ENCODE measurements at places on chromosomes 7 and 10.

GRCh38 chr10:130036296-130037065, 72.4 kb upstream of the EBF3 start:
- DNase-seq = no peak

GRCh38 chr10:1715821-1716220, 21.5 kb downstream of the ADARB2 start:
- no peak for DNase-seq

DNA sequence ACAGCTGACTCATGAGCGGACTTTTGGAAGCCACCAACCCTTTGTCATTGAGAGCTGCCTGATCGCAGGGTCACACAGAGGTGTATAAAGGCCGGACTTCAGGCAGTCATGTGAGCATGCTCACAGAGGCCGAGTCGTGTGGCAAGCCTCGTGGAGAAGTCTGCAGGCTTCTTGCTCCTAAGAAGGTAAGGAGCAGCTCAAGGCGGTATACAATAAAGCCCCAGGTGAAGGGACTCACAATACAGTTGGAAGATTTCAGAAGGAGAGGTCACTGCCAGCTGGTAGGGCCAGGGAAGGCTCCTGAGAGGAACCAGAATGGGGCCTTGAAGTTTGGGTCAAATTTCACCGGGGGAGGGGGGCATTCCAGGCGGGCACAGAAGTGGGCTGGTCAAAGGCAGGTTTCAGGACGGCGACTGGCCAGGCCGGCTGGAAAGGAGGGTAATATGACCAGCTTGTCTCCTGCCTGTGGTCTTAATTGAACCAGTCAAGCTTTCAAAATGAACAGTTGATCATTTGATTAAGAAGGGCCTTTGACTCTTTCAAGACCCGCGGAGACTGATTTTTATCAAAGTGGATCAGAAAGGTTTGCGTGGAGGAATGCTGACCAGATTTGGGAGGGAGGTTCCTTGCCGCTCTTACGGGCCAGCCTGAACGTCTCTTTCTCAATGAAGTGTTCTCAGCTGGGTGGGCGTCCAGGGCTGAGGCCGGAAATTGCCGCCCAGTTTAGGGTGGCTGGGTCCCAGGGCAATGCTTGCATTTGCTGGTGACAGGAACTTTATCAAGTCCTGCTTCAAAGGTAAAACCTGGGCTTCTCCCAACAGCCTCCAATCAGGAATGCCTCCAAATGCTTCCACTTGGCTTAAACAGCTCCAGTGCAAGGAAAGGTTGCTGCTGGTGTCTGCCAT, 178.6 kb downstream of the EMX2 start:
- no peak for DNase-seq

DNA sequence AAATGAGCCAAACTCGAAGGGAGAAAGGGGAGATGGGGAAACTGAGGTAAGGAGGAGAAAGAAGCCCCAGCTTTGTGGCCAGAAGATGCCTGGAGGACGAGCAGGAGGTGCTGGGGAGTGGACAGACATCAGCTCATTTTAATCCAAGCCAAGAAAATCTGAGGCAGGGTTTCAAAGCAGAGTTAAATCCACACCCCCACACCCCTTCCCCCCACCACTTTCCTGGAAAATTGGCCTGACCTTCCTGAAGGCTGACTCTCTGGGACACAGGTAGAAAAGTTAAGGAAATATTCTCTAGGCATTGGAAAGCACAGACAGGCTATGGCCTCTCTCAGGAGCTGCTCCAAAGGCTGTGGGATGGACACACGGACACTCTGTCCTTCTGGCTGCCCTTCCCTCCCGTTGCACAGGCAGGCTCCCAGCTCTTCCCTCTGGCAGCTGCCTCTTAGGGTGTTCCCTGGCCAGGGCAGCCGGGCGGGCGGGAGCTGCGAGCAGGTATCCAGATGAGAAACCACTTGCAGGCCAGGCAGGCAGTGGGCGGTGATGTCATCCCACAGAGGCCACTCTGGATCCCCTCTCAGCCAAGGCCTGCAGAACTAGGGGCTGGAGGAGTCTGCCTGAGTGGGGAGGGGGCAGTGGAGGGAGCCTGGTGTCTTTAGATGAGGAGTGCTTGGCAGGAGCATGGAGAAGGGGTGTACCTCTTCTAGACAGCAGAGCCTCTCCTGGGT, 171.8 kb downstream of the NEURL1 start:
- no peak for DNase-seq

DNA sequence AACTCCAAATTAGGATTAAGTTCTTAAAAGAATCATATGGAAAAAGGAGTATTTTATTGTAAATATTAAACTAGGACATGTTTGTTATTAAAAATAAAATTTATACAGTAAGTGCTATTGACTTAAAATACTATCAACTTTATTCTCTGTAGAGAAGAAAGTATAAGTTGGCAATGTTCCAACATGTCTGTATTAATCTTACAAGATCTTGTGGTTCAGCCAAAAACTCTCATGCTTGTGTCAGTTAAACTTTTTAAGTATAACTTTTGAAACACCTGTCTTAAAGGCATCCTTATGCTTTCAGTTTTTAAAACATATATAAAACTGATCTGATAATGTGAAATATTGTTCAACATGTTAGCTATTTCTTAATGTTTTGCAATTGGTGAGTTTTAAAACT, 160.7 kb downstream of the ZEB1 start:
- DNase-seq = no peak

DNA sequence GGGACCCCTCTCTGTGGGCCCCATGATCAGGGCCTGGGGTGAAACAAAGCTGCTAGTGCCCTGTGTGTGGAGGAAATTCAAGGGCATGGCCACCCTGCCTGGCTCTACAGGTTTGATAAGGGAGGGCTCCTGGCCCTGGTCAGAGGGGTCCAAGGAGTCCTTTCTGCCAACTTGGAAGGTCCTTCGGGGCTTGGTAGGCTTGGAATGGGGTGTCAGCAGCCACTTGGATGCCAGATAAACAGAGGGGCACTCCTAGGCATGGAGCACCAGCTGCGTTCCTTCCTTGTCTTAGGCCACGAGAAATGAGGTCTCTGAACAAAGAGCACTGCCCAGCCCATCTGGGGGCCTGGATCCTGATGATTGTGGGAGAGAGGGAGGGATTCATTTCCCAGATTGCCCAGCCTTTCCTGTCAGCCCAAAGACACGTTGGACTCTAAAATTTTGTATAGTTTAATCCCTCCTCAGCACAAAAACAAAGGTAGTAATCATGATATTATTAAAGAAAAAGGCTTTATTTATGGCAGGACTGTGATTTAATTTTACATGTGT, 5.1 kb downstream of the MTURN start:
- DNase-seq = no peak

DNA sequence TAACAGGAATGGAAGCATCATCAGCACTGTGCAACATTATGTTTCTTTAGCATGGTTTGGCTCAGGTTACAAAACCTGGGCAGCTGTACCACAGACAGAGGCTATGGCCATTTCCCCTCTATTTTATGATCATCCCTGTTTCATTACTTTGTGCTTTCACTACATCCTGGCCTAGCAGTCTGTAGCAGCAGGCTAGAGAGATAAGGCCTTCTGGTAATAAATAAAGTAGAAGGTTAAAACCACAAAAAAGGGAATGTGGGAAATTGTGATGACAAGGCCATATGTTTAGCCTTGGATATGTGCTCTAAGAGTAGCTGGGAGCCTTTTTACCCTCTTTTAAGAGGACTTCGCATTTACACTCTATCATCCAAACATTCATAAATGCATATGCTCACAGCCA, 266.2 kb upstream of the PHF14 start:
- DNase-seq = no peak

DNA sequence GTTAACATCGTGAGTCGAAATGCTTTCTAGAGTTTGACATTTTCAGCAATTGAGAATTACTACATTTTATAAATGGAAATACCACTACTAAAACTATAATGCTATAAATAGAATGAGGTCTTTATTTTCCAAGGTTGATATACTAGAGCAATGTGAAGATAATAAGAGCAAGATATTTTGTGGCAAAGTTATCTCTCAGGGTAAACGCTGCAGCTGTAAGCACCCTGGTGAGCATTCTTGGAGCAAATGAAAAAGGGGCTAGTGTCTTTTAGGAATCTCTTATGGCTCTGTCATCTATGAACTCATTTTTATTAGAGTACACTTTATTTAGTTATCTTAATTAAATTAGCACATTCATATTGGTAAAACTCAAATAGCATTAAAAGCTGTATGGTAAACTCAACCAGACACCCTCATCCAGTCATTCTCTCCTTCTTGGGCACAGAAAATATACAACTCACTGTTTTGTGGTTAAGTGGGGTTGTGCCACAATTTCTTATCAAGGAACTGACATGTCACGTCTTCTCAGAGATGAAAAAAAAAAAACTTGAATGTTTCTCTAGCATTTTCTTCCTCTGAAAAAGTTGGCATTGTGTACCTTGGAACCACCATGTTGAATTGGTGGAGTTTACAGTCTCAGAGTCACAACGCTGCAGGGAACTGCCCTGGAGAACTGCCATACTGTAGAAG, 289.5 kb upstream of the PFKP start:
- DNase-seq = no peak

- DNase-seq = no peak
These were observed 854 bp downstream of the MTG1 start for GRCh38 chr10:133394801-133395221.

DNA sequence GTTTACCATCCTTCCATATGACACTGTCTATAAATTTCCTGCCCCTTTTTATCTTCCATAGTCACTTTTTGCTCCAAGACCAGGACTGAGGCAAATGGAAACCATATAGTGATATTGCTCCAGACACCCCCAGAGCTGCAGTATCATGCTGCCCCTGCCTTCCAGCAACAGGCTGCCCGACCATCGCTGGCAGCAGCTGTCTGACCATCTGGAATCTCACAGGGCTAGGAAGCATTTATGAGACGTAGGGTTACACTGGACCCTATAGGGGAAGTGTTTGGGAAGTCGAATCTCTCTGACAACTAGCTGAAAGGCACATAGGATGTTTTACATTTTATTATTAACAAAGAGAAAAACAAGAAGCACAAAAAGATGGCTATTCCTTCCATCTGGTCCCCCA, 19.4 kb downstream of the ENO4 start:
- no peak for DNase-seq

DNA sequence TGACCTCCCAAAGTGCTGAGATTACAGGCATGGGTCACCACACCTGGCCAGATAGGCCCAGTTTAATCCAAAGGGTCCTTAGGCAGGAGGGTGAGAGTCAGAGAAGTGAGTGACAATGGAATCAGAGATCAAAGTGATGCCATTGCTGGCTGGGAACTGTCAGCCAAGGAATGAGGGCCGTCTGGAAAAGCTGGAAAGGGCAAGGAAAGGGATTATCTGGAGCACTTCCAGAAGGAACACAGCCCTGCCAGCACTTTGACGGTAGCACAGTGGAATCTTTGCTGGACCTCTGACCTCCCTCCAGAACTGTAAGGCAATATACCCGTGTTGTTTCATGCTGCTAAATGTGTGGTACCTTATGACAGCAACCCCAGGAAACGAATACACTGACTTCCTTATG, 11.3 kb upstream of the TAS2R40 start:
- DNase-seq = no peak

DNA sequence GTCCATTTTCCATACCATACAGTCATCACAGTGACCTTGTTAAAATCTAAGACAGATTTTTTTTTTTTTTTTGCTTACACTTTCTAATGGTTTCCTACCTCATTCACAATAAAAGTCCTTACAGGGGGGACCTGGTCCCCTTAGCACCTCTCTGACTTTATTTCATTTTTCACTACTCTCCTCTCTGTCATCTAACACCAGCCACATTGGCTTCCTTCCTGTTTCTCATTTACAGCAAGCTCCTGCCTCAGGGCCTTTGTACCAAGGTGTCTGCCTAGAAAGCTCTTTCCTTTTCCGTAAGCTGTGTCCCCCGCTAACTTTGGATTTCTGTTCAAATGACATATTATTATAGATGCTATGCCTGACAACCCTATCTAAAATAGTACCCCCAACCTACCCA, 27.7 kb downstream of the CC2D2B start:
- no peak for DNase-seq

DNA sequence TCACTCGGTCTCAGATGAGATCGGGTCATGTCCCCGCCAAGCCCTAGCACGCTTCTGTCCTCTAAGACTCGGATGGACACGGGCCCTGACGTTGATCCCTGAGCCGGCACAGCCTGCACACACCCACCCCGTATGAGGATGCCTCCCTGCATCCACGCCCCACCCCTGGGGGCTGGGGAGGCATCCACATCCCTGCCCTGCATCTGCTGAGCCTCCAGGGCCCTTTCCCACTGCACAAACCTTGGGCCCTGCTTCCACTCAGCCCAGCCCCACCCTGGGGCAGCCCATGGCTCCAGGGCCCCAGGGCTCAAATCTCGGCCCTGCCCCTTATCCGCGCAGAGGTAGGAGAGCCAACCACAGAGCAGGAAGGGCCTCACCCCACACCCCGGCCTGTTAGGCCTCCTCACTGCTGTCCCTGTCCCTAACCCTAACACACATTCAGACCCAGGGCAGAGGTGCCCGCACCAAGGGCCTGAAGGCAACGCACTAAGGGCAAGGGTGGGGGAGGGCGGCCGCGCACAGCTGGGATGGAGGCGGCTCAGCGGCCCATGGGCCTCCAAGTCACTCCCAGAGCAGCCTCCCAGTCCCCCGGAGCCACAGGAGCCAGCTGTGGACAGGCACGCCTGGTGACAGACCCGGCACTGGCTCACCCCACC, 9.5 kb upstream of the MICALL2 start:
- no peak for DNase-seq

DNA sequence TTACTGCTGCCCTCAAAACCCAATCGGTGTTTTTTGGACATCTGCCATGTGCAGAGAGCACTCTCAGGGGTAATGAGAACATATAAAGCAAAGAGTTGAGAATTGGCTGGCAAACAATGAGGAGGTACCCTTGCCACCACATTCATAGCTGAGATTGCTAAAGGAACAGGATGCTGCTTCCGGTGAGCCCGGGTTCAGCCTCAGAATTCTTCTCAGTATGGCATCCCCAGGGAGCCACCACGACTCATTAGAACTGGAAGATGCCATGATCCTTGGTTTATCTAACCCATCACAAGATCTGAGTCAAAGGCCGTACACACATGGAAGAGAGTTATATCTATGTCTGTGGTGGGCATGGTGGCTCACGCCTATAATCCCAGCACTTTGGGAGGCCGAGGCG, 174.4 kb downstream of the ARID5B start:
- DNase-seq = no peak

- DNase-seq = no peak
These were observed 576.9 kb downstream of the GLRX3 start for GRCh38 chr10:130713135-130713534.

GRCh38 chr10:94091649-94092048, 97.9 kb downstream of the PLCE1 start:
- DNase-seq = no peak

DNA sequence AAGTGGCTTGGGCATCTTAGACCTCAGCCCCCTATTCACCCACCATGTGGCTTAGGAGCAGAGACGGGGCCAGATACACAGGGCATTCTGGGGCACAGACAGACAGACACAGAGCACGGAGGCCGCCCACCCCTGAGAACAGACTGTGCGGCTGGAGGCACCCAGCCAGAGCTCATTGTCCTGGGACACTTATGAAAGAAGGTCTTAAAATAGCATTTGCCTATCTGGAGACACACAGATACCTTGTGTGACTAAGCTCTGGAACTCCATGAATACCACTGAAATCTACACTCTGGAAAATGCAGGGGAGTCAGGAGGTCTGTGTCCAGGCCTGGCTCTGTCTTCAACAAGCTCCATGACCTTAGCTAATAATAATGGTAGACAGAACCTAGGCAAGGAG, 41.4 kb upstream of the ADO start:
- no peak for DNase-seq
